ENCODE measurements at places on chromosomes 5 and 9.

DNA sequence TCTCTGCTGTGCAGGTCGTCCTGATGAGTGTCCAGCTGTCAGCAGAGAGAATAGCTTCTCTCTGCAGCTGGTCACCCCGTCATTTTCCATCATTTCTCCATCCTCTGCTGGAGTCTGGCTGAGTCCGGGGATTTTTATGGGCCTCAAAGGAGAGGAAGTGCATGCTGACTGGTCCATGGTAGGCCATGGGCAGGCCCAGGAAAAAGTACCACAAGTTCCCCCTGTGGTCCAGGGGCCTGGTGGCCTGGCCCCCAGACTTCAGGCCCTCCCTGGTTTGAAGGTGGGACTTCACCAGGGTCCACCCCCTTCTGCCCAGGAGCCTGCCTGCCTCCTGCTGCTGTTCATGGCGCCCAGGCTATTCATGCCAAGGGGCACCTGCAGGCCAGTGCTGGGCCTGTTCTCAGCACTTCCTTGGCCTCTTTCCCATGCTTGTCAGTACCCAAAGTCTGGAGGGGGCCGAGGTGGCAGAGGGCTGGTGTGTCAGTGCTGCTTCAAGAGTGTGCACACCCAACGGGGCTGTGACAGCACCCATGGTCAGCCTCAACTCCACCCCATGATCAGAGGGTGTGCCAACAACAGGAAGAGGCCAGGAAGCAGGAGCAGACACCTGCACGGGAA, 7.3 kb upstream of the MTMR12 start:
- DNase-seq = no peak

DNA sequence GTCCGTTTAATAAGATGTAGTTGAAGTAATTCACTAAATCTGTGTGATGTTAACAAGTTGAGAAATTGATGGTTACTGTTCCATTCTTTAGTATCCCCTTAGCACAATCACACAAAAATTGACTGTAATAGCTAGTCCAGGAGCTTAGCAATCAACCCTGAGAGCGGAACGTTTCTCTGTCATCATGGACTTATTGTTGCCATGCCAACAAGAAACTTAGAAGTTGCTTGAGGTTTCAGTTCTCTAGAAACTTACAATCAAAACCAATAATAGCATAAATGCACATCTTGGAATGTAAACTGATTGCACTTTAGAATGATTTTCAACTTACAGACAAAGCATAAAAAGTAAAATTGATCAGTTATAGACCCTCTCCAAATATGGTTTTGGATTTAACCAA, 125.4 kb upstream of the ANKH start:
- DNase-seq = no peak

DNA sequence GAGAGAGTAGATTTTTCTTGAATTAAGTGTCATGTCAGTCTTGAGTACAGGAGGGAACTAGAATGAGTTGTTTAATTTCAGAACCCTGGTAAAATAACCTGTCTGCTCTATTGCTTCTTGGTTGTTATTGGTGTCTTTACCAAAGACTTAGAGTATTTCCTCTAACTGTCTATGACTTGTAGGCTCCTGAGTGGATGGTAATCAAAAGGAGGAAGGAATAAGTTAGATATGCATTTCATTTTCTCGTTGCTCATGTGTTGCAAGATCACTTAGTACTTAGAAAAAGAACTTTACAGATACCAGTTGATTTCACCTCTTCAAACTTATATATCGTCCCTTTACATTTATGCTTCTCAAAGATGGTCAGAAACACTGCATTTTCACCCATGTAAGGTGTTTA, 31.1 kb downstream of the UHRF2 start:
- DNase-seq = no peak

DNA sequence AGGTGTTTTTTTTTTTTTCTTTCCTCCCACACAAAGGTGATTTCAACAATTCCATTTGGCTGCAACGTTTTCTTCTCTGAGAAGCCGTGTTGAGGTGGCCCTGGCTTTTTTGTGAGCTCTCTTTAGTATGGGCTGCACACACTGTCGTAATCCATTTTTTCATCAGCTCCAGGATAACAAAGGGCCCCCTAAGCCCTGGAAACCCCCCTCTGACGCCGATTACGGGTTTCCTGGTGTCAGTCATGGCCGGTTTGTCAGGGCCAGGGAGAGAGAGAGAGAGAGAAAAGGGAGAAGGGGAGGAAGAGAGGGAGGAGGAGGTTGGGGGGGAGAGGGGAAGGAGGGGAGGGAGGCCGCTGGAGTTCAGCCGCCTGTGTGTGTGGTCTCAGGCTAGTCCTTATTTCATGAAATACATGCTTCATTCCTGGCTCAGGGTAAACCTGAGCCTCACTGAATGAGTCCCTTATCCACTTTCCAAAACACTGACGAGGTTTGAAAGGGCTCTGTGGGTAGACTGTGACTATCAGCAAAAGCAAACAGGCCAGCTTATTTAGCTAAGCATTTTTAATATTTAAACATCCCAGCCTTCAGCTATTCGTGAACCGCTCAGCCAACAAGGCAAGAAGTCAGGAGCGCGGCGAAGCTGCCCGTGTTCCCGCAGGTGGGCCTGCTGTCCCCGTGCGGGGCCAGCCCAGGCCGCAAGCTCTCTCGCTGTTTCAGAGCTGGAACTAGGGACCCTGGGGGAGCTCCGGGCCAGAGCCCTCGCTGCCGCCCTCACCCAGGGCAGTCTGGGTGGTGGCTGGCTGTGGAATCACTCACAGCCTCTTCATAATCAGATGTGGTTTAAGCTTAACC, 172.8 kb downstream of the ERCC6L2 start:
- no peak for DNase-seq

DNA sequence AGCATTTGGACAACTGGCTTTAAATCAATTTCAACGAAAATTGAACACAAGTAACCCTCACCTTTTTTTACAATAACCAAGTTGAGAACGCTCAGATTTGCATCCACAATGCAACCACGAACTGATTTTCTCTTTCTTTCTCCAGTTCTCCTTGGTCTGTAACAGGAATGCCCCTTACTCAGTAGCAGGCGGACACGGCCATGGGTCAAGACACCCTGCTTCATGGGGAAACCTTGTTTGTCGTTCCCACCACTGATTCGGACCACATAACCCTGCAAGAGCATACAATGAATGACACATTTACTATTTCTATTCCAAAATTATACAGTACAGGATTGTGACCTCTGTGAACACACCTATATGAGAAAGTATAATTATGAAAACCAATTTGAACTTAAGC, 1.4 kb downstream of the RPS6 start:
- DNase-seq = no peak

DNA sequence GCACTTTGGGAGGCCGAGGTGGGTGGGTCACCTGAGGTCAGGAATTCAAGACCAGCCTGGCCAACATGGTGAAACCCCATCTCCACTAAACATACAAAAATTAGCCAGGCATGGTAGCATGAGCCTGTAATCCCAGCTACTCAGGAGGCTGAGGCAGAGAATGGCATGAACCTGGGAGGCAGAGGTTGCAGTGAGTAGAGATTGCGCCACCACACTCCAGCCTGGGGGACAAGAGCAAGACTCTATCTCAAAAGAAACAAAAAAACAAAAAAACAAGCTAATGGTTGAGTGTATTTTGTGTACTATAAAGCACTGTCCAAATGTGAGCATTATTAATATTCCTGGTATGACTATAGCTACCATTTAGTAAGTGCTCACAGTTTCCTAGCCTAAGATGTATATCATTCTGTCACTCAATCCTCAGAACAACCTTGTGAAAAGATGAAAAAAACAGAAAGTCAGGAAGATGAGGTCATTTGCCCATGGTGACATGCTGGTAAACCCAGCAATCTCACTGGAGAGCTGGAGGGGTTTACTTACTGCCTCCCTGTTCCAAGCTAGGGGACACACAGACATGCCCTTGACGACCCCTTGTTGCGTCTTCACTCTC, 27.7 kb downstream of the ARHGEF37 start:
- DNase-seq = no peak

- no peak for DNase-seq
Measured at GRCh38 chr9:114684036-114684435, 2.0 kb upstream of the TEX48 start.

Data from stimulated activated CD4-positive, alpha-beta T cell treated with anti-CD3 and anti-CD28 coated beads, TNF-alpha, amount 100 ng/mL, for 4 hours (primary cell).